ENCODE measurements at places on chromosomes 13 and 19. TPM values are rescaled to one million over a fixed set of nuclear protein-coding genes. Genes with fewer than 3 reads are reported as not detected.

The OR7G2 gene
- not detected for total RNA-seq

The ITGBL1 gene
- 75.1 TPM for total RNA-seq

The PLPPR3 gene
- not detected for total RNA-seq

The LILRB5 gene
- 14.9 TPM for total RNA-seq

The CRX gene
- not detected for total RNA-seq

The RETN gene
- total RNA-seq = 2.9 TPM

The LYPD5 gene
- total RNA-seq = 2.5 TPM

The ZNF136 gene
- 9.2 TPM for total RNA-seq

The PRODH2 gene
- not detected for total RNA-seq

The ZNF799 gene
- total RNA-seq = 4.6 TPM

The GPR12 gene
- 0.10 TPM for total RNA-seq

The ADAMTS10 gene
- total RNA-seq = 27.2 TPM

DNA sequence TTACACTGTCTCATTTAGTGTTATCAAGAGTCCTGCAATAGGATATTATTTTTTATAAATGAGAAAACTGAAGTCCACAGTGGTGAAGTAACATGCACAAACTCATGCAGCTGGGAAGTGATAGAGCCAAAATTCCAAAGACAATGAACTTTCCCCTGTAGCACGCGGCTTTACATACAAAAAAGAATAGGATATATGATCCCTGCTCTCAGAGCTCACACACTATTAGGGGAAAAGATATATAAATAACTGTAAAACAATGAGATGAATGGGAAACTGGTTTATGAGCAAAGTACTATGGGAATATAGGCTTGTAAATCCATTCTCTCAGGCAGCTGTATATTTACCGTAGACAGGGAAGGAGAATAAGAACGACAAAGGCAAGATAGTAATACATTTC lies 39.7 kb downstream of the THSD1 start:
- DNase-seq = no peak

- no peak for DNase-seq
Observed at GRCh38 chr19:43406297-43406696, 8.4 kb upstream of the TEX101 start.

DNA sequence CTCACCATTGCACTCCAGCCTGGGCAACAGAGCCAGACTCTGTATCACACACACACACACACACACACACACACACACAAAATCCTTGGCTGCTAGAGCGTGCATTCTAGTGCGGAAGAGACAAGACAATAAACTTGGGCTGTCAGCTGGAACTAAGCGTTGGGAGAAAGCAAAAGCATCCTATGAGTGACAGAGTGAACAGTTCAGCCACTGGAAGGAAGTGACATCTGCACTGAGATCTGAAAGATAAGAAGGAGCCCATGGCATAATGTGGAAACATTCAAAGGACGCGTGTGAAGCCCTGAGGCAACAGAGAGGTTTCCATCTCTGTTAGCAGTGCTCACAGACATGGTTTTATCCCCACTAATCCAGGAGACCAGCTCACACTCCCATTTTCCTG lies 3.5 kb upstream of the SLC1A5 start:
- DNase-seq = no peak

GRCh38 chr13:90393408-90393807 lies 954.1 kb upstream of the MIR17HG start:
- DNase-seq = no peak

DNA sequence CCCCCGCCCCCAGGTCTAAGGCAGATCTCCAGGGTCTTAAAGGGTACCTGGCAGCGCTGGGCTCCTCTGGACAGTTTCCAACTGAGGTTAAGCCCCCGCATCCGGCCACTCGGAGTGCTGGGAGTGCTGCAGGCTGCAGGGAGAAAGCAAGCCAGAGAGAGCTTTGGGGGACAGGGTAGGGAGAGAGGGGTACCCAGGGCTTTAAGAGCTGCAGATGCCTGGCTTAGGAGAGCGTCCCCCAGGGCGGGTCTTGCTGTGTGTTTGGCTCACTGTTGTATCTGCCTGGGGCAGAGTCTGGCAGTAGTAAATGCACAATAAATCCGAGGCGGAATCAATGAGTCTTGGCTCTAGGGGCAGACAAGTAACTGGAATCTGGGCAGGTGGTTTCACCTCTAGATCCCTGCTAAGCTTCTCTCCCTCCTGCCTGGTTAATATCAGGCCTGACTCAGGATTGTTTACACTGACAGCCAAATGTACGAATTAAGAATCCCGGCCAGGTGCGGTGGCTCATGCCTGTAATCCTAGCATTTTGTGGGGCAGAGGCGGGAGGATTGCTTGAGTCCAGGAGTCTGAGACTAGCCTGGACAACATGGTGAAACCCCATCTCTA lies 798 bp upstream of the COX6B2 start:
- no peak for DNase-seq

- DNase-seq = no peak
Observed at GRCh38 chr13:22107549-22107948, 436.7 kb downstream of the FGF9 start.

- DNase-seq = no peak
Observed at GRCh38 chr13:90395846-90396245, 951.6 kb upstream of the MIR17HG start.

DNA sequence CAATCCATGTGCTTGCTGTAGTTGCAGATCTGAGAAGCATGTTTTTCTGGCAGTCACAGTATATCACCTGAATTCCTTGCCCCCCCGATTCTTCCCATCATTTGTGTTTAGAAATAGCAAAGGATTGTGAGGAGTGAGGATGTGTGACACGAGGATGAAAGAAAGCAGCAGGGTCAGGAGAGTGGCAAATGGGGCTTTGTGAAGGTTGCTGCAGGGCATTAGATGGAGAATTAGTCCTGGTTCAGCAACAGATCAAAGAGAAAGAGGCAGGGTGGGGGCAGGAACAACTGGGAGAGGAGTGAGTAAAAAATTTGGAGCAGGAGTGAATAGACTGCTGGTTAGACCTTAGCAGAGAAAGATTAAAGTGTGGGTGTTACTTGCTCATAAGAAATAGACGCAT lies 47.7 kb upstream of the TNFSF11 start:
- DNase-seq = no peak

DNA sequence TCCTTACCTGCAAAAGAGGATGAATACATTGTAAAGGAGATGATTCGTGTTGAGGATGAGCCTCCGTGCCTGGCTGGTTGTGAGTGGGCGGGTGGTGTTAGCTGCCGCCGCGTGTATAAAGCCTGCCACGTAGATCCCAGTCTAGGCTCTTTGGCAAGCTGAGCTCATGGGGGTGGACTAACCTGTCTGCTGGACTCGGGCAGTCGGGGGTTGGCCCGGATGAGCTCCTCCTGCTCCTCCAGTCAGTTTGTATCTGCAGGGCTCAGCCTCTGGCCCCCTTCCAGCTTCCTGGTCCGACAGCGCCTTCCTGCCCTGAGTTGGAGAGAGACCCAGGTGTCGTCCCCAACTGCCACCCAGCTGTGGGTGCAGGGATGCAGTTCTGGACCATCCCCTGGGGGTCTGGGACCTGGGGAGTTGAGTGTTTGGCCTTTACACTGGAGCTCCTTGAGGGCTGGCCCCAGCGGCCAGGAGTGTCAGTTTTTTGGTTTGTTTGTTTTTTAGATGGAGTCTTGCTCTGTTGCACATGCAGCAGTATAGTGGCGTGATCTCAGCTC lies 20.9 kb downstream of the TECR start:
- DNase-seq = no peak

- DNase-seq = no peak
Observed at GRCh38 chr13:94822356-94822755, 110.0 kb upstream of the SOX21 start.

- DNase-seq = peak; percentile 80
Observed at GRCh38 chr19:27794494-27795042, 1418.4 kb downstream of the UQCRFS1 start.

- no peak for DNase-seq
Observed at GRCh38 chr13:30608364-30608763, 9.4 kb upstream of the USPL1 start.

GRCh38 chr13:64753233-64754000 lies 2476.7 kb downstream of the PCDH9 start:
- DNase-seq = no peak

DNA sequence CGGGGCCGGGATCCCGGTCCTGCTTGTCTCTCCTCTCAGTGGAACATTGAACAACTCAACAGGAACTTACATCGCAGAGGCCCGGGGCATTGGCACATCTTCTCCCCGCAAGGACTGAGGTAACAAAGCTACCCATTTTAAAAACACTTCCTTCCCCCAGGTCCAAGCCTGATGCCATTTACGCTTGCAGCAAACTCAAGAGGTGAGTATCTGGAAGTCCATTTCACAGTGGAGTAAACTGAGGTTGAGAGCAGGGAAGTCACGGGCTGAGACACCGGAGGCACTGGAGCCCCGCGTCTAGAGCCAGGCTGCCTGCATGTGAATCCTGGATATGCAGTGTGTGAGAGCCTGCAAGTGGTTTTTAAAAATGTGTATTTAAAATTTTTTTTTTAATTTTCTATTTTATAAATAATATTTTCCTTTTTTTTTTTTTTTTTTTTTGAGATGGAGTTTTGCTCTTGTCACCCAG lies 492 bp upstream of the PGLYRP1 start:
- no peak for DNase-seq

DNA sequence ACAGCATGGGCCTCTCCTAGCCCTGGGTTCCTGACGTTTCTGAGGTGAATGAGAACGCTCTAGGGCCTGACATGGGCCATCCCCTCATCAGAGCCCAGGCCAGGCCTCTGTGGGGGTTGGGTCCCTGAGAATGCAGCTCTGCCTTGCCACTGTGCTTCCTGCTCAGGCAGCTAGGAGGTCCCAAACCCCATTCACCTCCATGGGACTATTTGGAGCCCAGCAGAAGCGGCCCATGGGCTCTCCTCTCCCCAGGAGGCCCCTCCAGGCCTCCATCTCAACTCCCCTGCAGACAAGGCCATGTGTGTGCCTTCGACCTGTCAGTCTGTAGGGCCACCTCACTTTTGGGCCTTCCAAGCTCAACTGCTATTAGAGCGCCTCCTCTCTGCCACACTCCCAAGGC lies 36.9 kb downstream of the ELL start:
- DNase-seq = no peak

DNA sequence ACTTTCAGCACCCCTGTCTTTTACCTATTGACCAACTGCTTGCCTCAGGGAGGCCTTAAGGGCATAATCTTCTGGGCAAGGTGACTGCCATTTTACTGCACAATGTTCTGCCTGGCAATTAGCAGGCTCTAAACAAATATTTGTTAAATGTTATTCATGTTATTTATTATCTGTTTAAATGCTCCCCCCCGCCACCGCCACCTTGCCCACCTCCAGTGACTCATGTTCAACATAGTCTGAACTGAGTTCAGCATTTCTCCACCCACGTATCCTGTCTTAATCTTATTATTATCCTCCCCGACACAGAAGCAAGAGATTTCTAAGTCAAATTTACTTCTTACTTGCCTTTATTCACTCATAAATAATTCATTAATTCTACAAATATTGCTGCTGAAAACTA lies 144.8 kb downstream of the LIG4 start:
- DNase-seq = no peak

Data from posterior vena cava (tissue), 2 donors.